ENCODE measurements at places on chromosomes 2 and 18. TPM values are rescaled to one million over a fixed set of nuclear protein-coding genes. Genes with fewer than 3 reads are reported as not detected.

DNA sequence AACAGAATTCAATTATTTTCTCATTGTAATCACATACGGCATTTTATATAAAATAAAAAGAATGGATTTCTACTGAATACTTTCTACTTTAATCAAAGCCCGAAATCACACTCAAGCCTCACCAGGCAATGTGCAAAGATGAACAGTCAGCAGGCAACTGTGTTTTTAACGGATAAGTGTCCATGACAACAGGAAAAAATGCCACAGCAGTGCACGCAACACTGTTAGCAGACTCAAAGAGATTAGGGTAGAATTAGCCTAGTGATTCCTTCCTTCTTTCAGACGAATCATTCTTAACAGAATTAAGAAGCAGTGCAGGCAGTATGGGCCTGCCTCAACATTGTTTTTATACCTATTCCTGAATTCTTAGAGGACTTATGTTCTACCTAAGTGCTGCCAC, 135.6 kb downstream of the CDH2 start:
- DNase-seq: no peak

- no peak for DNase-seq
Measured at GRCh38 chr2:86414996-86415395, 26.2 kb upstream of the KDM3A start.

DNA sequence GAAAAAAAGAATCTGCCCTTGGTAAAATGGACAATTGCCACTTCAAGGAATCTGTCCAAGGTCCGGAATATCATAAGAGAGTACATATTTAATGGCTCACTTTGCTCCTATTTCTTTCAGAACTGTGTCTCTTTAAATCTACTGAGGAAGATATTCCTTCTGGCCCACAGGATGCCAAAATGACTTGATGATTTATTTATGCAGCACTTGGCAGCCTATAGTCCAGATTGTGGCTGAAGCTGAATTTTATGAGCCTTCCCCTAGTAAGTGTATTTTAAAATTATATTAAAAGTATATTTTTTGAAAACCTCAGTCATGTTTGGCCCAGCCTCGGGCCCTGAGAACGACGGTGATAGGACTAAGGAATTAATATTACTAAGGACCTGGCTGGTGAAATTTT, 465.1 kb upstream of the HNRNPA3 start:
- DNase-seq: no peak

GRCh38 chr18:62723666-62724281, 8.4 kb downstream of the PHLPP1 start:
- no peak for DNase-seq

The ADD2 gene
- total RNA-seq: 7.5 TPM

The CXCR4 gene
- total RNA-seq: 1,514 TPM
